Muscle of arm (tissue), 14 donors: ENCODE measurements at places on chromosomes 11 and 22. TPM values are rescaled to one million over a fixed set of nuclear protein-coding genes. Genes with fewer than 3 reads are reported as not detected.

DNA sequence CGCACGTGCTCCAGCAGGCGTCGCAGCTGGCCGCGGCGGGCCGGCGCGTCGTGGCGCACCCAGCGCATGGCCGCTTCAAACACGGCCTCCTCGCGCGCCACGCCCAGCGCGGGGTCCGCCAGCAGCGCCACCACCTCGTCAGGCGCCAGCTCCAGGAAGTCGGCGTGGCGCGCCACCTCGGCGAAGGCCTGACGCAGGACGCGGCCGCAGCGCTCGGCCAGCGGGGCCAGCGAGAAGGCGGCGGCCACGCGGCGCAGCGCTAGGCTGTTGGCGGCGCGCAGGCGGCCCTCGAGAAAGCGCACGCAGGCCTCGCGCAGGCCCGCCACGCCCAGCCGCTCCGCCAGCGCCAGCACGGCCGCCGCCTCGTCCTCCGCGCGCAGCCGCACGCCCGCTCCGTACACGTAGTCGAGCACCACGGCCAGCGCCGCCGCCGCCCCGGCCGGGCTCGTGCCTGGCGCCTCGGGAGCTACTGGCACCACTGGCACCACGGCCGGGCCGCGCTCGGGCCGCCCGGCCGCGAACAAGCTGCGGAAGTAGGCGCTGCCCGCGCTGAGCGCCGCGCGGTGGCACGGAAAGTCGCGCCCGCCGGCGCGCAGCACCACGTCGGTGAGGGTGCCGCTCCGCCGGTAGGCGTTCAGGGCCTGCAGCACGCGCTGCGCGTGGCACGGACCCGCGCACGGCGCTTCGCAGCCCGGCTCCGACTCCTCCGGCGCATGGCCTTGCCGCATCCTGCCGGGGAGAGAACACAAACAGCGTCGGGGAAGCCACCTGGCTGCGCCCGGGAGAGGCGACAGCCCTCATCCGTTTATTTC is 2.9 kb downstream of the KLHL35 start:
- no peak for DNase-seq

Gene FOLR2
- polyA plus RNA-seq = 21.3 TPM

DNA sequence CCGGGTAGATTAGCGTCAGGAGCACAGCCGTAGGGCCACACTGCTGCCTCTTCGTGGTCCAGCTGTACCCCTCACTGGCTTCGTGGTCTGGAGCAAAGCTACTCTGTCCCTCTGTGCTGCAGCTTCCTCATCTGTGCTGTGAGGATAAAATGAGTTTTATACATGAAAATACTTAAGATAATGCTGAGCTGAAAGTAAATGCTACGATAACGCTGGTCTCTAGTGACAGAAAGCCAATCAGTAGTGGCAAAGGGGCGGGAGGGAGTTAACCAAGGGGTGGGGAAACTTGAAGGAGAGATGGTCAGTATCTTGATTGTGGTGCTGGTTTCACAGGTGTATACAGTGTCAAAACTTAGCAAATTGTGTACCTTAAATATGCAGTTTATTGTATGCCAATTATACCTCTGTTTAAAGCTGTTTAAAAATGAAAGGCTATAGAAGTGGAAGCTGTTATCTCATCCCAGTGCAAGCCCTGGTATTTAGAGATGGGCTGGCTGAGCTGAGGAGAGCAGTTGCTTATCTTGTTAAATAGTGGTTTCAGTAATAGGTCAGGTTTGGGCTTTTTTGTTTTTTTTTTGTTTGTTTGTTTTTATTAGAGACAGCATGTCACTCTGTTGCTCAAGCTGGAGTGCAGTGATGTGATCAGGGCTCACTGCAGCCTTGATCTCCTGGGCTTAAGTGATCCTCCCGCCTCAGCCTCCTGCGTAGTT is 36.7 kb downstream of the ACO2 start:
- DNase-seq = no peak

- DNase-seq = no peak
Measured at GRCh38 chr22:39341179-39341578, 8.6 kb upstream of the SYNGR1 start.

DNA sequence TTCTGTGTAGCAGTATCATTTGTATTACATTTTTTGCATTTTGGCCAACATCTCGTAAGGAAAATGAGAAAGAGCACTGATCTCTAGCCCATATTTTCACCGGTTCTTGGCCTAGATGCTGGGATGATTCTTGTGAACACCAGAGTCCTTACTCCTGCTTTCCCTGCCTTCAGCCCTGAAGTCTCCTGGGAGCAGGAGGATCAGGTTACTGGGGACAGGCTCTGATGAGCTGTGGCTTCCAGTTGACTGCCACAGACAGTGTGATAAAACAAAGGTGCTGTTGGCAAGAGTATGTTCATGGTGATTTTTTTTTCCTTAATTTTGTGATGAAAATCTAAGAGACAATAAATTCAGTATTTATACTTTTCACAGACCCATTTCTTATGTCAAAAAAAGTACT is 34.2 kb upstream of the ADSL start:
- no peak for DNase-seq

GRCh38 chr11:115464269-115464668 is 39.9 kb downstream of the CADM1 start:
- no peak for DNase-seq

Gene MICAL3
- polyA plus RNA-seq = 50.4 TPM

Gene TRAF6
- 19.1 TPM for polyA plus RNA-seq

Gene DEAF1
- 31.3 TPM for polyA plus RNA-seq

Gene NRIP3
- polyA plus RNA-seq = 0.76 TPM

GRCh38 chr11:10938650-10939387 is 81.0 kb upstream of the ZBED5 start:
- DNase-seq = no peak

- no peak for DNase-seq
Measured at GRCh38 chr11:57417056-57417455, 9.9 kb downstream of the SLC43A3 start.

Gene CCDC89
- polyA plus RNA-seq = 2.1 TPM

Gene CRYBB1
- 2.2 TPM for polyA plus RNA-seq

Gene GAL3ST3
- polyA plus RNA-seq = 0.95 TPM

GRCh38 chr22:42922374-42923191 is 65.5 kb upstream of the ARFGAP3 start:
- no peak for DNase-seq

DNA sequence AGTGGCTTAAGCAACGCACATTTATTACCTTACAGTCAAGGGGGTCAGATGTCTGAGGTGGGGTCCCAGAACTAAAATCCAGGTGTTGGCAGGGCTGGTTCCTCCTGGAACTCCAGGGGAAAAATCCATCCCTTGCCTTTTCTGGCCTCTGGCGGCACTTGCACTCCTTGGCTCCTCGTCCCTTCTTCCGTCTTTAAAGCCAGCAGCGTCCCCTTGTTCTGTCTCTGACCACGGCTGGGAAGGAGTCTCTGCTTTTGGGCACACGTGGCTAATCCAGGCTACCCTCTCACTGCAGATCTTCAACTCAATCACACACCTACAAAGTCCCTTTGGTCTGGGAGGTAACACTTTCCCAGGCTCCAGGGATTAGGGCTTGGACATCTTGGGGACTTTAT is 73.5 kb upstream of the WNT7B start:
- no peak for DNase-seq

DNA sequence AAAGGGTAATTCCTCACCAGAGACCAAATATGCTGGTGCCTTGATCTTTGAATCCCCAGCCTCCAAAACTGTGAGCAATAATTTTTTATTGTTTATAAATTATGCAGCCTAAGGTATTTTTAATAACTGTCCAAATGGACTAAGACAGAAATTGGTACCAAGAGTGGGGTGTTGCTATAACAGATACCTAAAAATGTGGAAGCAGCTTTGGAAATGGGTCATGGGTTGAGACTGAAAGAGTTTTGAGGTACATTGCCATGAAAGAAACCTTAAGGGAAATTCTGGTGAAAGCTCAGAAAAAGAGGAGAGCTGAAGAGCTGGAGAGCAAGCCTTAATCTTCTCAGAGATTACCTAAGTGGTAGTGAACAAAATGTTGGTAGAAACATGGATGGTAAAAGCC is 378.2 kb downstream of the NXPE2 start:
- no peak for DNase-seq

DNA sequence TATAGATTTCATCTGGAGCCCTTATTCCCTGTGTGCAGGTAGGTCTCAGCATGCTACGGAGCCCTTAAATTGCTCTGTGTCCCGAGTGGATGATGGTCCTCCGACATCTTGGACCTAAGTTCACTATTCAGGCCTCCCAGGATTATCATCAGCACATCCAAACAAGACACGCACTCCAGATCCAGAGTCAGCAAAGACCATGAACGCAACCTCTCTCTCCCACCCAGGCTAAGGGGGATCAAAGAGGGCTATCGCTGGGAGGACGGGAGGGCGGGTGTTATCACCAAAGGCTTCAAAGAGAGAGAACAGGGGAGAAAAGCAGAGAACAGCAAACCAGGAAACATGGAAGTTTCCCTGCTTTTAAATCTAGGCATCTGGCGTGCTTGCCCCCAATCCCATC is 659.4 kb downstream of the TBC1D22A start:
- DNase-seq = no peak

- peak; percentile 68 for DNase-seq
Measured at GRCh38 chr11:68659158-68659921, 25.0 kb upstream of the GAL start.

Gene ADAMTS15
- 27.1 TPM for polyA plus RNA-seq

Gene C11orf24
- polyA plus RNA-seq = 21.4 TPM

GRCh38 chr22:22738959-22739585 is 94.7 kb downstream of the GGTLC2 start:
- no peak for DNase-seq

GRCh38 chr11:8719211-8719649 is 36.6 kb downstream of the RPL27A start:
- peak; percentile 76 for DNase-seq

DNA sequence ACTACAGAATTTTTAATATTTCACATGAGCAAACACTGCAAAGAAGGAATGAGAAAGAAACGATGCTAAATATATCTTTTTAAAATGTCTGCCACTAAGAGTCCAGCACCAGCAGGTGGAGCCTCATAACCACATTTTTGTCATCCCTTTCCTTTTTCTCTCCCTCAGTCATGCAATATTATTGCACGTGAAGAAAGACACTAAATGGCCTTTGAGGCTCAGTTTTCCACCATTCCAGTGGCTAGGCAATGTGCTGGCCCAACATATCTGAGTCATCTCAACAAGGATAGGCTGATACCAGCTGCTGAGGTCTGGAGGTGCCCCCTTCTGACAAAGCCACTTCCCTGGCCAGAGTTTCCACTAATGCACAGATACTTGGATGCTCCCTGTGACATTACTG is 1.8 kb downstream of the ALKBH8 start:
- DNase-seq = peak; percentile 60

Gene PIK3IP1
- not detected for polyA plus RNA-seq

DNA sequence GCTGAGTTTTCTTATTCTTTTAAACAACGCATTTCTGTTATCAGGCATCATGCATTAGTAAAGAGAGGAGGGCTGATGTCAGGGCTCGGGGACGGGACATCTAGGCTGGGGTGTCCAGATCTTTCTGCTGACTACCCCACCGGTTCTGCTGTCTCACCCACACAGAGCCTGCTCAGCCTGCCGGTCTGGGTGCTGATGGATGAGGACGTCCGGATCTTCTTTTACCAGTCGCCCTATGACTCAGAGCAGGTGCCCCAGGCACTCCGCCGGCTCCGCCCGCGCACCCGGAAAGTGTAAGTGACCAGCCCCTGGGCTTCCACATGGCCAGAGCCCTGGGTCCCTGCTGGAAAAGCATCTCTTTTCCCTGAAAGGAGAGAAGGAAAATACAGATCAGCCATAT is 9.4 kb downstream of the NCF4 start:
- DNase-seq = no peak

Gene ATG2A
- polyA plus RNA-seq = 8.6 TPM

GRCh38 chr11:78583889-78584288 is 9.2 kb upstream of the NARS2 start:
- no peak for DNase-seq

DNA sequence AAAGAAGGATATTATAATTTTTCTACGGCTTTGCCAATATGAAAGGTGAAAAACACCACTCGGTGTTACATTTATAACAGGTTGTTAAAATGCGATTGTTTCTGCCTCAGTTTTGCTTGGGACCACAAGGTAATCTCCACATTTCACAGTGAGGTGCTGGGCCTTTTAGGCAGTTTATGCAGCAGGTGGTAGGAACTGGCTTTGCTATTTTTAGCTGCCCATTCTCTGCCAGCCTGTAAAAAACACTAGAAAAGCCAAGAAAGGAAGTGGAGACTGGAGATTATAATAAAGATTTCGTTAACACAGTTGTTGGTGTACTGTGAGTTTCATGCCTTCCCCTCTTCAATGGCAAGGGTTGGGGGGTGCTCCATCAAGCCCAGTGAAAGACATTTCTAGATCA is 8.0 kb upstream of the MRPL16 start:
- DNase-seq = no peak

- no peak for DNase-seq
Measured at GRCh38 chr11:10631761-10632160, 61.8 kb downstream of the IRAG1 start.

DNA sequence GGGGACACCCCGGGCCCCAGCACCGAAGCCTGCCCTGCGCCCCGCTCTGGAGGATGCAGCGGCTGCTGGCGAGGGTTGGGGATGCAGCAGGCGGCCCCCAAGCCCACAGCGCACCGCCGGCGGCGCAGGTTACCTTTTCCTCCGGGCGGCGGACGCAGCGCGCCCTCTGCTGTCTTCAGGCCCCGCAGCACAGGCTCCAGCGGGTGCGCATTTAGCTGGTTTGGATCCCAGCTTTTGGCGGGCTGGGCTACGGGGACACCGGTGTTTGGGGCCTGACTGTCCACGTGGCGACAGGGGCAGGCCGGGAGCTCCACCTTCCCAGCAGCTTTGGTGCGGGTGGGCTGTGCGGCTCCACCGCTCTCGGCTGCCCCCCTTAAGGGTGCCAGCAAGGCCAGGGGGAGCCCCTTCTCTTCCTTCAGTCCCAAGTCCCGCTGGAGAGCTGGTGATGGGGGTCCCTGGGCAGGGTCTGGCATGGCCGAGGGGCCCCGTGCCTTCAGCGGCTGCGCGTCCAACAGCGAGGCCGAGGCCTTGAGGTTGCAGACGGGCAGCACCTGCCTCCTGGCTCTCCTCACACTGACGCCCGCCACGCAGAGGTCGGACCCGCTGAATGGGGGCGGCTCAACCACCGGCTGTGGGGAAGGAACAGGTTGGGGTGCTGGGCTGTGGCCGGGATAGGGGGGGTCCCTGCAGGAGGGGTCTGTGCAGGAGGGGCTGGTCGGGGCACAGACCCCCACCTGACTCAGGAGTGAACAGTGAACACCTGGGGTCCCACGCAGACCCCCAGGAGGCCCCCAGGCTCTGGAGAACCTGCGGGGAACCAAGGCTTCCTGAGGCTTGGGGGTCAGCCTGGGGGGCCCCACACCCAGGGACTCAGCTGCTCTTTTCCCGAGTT is 18.0 kb upstream of the IL17REL start:
- DNase-seq = peak; percentile 48

- no peak for DNase-seq
Measured at GRCh38 chr11:128518493-128519207, 68.7 kb downstream of the ETS1 start.

DNA sequence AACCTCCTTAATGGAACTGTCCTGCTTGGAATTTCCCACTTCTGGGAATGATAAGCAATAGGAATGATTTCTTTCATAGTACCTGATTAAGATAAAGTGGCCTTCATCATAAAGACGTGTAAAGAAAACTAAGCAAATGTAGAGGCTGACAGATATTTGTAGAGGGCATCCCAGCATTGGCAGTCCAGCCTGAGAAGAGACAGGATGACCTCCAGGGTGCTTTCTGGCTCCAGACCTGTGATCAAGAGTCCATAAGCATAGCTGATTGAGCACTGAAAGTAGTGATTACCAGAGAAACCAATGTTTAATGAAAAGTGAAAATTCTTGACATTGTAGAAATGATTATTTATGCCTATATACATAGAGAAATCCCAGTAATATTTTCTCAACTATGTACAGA is 33.6 kb downstream of the YAP1 start:
- DNase-seq = no peak
